ENCODE measurements at places on chromosomes 5 and 9. TPM values are rescaled to one million over a fixed set of nuclear protein-coding genes. Genes with fewer than 3 reads are reported as not detected.

The BHMT gene
- polyA plus RNA-seq = 0.15 TPM

The PTPA gene
- polyA plus RNA-seq = 131 TPM

The TBC1D2 gene
- 2.2 TPM for polyA plus RNA-seq

The ANKRD18B gene
- 0.06 TPM for polyA plus RNA-seq

The COL15A1 gene
- 172 TPM for polyA plus RNA-seq

The SLC6A19 gene
- polyA plus RNA-seq = not detected

The TSLP gene
- polyA plus RNA-seq = 0.67 TPM

The CDC20B gene
- polyA plus RNA-seq = not detected

DNA sequence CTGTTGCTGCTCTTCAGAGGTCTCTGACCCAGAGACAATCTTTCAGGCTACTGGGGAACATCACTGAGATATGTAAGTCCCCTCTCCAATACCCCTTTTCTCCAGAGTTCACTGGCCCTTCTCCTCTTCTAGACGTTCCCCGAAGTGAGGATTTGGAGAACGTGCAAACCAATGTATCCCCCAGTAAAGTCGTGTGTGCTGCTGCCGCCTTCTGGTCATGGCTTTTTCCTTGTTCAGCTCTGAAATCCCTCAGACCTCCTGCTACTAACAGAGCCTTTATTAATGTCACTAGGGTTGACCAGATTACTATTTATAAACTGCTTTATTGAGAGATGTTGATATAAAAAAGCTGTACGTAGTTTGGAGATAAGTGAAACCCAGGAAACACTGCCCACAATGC, 1028.6 kb downstream of the CDH9 start:
- no peak for DNase-seq

DNA sequence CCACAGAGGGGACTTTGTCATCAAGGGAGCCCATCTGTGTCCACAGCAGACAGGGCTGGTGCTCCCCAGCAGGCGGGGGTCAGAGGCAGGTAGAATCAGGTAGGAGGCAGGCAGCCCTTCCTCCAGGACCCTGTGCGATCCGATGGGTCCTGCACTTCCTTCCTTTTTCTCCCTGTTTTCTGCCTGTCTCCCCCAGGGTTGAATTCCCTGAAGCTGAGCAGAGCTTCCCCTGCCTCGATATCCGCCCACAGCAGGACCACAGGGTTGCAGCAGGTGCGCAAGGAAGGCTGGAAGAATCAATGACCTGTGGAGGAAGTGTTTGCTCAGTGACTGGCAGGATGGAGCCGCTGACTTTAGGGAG, 69.2 kb downstream of the MRPL36 start:
- DNase-seq = no peak

DNA sequence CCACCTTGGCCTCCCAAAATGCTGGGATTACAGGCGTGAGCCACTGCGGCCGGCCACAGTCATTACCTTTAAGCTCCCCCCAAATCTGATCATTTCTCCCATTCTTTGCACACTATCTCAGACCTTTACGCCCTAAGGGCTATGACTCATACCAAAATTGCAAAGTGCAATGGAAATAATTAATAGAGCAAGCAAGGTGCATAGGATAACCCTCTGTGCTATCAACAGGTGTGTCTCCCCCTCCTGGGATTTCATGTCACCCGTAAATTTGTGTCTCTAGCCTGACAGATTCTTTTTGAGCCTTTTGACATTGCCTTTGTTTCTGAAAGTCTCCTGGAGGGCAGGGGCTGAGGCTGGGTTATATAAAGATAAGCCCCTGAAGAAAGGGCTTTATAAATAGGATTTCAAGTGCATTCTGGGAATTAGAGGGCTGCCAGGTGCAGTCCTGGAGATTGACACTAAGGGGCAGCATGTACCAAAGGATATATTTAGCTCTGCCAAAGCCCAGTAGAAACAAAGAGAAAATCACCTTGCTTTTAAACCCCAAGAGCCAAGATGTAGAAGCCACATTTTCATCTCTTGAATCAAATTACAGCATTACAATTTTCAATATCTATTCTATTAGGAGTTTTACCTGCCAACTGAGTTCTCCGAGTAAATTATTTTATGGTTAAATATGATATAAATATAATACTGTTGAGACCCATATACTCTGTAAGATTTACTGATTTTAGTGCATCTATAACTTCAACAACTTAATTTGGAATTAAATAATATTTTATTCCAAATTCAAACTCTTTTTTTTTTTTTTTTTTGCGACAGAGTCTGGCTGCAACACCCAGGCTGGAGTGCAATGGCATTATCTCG, 18.2 kb downstream of the S100Z start:
- no peak for DNase-seq

- no peak for DNase-seq
These were observed 393.5 kb downstream of the PDE4D start for GRCh38 chr5:59500014-59500413.

GRCh38 chr5:176862330-176862995, 36.7 kb downstream of the HK3 start:
- no peak for DNase-seq

DNA sequence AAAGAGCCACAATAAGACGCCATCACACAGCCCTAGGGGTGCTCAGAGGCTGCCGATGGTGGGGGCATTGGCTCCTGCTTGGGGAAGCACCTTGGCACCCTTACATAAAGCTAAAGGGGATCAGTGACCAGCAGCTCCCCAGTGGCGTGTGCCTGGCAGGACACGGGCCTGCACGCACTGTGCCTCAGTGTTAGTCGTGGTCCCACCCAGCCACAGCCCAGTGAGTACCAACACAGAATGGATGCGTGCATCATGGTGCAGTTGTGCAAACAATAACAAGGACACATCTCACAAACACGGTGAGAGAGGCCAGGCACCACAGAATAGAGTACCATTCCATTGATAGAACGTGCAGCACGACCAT, 103.2 kb downstream of the WNK2 start:
- DNase-seq = no peak

DNA sequence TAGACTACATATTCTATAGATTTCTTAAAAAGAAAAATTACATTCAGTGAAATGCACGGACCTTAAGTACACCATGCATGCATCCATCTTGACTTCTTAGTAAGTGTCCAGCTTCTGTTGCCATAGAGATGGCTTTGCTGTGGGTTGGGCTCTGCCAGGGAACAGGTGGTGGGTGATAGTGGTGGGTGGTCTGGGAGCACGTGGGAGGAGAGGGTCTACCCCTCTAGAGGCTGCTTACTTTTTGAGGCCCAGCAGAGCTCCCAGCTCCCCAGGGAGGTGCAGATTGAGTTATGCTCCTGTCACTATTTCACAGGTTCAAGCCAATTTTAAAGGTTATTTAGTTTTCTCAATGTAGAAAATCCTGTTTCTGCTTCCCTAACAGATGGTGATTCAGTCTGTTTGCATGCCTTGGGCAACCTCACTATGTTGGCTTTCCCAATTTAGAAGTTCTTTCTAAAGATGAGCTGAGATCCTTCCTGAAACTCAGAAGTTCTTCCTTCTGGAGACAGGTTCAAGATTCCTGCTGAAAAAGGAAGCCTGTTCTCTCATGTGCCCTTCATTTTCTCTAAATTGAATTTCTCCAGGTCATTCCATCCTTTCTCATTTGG, 107.4 kb upstream of the LHFPL2 start:
- DNase-seq = no peak

DNA sequence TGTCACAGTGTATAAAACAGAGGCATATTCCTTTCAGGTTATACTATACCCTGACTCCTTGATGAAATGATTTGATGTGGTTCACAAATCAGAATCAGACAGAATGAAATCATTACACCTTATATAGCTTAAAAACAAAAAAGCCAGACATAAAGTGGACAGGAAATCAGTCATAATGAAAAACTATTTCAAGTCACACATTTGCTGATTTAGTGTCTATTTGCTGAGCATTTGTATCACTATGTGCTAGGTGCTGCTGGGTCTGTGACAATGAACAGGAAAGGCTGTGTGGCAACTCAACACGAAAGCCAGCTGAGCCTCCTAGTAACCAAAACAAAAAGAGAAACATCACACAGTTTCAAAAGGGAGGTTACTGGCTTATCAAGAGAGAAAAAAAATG, 194.0 kb downstream of the EFNA5 start:
- no peak for DNase-seq

DNA sequence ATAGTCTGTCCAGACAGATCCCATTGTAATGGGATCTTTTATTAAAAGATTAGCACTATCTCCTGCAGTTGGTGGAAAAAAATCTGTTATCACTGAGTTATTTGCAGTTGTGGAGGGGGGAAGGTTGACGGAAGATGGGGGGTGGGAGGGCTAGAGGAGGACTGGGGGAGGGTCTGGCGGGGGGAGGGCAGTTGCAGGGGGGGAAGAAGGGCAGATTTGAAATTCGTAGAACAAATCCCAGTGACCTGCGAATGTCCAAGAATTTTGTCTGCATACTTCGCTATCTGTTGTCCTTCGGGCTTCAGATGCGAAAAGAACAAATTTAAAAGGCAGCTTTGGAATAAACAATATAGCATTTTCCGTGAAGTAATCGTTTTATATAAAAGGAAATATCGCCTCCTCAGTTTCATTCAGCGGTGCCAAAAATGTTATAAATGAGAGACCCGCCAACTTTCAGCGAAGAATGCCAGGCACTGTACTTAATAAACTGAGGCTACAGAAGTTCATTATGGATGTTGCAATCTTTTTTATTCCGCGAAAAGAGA, 1.3 kb upstream of the FST start:
- no peak for DNase-seq

- no peak for DNase-seq
These were observed 8.8 kb upstream of the PANK3 start for GRCh38 chr5:168587987-168588386.

GRCh38 chr9:4837261-4838188, 44.8 kb downstream of the RCL1 start:
- DNase-seq = no peak

- no peak for DNase-seq
These were observed 74.1 kb upstream of the HSPA9 start for GRCh38 chr5:138649316-138649720.

DNA sequence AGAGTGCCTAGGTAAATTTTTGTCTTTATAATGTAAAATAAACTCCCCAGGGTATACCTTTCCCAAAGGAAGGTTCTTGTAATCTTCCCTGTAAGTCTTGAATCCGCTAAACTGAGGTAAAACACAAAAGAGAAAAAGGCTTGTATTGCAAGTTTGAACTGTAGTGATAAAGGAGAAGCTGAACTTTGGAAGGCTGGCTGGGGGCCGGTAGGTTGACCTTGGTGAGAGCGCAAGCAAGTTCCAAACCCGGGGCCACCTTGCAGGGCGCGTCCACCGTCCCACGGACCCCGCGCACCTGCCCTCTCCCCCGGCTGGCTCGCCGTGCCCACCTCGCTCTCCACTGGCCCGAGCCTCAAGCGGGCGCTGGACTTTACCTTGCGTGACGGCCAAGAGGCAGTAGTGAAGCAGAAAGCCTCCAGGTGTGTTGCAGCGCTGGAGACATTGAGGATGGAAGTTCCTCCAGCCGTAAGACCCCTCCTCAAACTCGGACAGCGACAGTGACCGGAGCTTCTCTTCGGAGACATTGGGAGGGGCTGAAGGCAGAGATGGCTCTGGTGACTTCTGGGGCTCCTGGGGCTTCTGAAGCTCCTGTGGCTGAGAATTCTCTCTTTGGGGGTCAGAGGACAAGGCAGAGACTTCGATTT, 428 bp downstream of the SLCO4C1 start:
- DNase-seq = no peak

DNA sequence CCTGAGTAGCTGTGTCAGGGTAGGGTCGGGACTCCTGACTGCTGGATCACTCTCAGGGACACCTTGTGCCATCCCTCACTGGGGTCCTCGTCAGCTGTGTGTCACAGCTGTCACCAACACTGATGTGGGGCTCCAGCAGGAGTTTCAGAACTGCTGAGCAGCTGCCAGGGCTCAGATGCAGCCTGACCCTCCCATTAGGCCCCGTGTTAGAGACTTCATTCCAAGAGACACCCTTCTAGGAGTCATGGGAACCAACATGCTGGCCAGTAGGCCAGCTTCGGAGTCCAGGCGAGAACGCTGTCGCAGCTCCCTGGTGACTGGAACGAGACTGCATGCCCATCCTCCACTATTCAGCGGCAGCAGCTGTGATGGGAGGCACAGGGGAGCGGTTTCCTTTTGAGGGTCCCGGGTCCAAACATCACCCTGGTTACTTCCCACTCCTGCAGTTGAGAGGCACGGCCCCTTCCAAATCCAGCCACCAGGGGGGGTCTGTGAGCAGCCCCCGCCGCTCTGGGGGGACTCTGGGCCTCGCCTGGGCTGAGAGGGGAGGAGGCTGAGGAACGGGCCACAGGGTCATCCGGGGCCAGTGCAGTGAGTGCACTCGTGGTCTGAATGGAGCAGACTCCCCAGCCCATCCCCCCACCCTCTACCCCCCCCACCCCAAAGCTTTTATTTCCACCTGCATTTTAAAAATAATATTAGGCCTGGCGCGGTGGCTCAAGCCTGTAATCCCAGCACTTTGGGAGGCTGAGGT, 12.6 kb upstream of the TCF7 start:
- no peak for DNase-seq

- DNase-seq = peak; percentile 20
These were observed 492.2 kb upstream of the ARRDC3 start for GRCh38 chr5:91875196-91875779.
